ENCODE measurements at places on chromosomes 16 and 17.

DNA sequence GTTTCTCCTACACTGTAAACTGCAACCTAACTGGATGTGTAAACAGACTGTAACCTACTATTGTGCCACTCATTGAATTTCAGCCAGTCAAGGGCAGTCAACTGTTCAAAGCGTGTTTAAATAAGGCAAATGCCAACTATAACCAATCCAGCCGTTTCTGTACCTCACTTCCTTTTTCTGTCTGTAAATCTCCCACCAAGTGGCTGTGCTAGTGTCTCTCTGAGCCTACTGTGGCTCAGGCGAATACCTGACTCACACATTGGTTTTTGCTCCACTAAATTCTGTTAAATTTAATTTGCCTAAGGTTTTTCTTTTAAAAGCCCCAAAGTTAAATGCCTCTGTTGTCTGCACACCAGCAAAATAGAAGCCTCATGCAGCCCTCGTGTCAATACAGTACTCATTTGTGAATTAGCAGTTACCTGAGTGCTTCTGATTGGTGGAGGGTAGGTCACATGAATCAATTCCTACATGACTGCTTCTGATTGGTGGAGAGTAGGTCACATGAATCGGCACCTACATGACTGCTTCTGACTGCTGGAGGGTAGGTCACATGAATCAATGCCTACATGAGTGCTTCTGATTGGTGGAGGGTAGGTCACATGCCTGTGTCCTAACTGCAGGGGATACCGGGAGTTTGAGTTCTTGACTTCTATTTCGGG, 31.1 kb upstream of the CCR7 start:
- DNase-seq = no peak

GRCh38 chr17:81891303-81891552, 158 bp downstream of the ALYREF start:
- no peak for DNase-seq

DNA sequence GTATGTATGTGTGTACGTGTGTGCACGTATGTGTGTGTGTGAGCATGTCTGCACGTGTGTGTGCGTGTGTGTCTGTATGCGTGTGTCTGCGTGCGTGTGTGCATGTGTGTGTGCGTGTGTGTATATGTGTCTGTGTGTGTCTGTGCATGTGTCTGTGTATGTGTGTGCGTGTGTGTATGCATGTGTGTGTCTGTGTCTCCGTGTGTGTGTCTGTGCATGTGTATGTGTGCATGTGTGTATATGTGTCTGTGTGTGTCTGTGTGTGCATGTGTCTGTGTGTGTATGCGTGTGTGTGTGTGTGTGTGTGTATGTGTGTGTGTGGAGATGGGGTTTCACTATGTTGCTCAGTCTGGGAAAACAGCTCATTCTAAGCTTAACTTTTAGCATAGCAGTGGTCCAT, 43.9 kb downstream of the ATP2C2 start:
- DNase-seq = no peak

DNA sequence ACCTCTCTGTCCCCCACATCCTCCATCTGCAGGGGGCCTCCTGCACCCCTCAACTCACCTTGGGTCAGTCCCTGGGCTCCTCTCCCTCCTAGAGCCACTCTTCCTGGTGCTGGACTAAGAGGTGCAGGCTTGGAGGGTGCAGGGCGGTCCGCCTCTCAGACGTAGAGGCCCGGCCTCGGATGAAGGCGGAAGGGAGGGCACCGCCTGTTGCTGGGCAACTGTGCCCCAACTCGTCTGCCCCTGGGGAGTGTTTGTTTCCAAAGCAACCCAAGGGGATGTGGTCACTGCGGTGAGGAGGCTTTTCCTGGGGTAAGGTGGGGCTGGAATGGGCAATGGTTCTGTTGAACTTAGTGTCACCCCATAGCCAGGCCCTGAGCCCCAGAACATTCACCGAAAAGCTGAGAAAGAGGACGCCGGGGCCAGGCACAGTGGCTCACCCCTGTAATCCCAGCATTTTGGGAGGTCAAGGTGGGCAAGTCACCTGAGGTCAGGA, at the start of gene C16orf54:
TSS of gene C16orf54 (minus strand) at position 138 of the 493 bp plus-strand sequence. CDS start 1,039 bp downstream, outside the sequence.
- DNase-seq = peak; percentile 96

GRCh38 chr17:44905006-44906000, 6.1 kb upstream of the EFTUD2 start:
- no peak for DNase-seq

- DNase-seq = no peak
These were observed at the start of gene FKBP10 for GRCh38 chr17:41812381-41813151. TSS of gene FKBP10 (plus strand) at chr17:41813004. CDS start at chr17:41813035, 31 bp downstream.

- DNase-seq = no peak
These were observed 1.3 kb downstream of the GNGT2 start for GRCh38 chr17:49209061-49209571.

DNA sequence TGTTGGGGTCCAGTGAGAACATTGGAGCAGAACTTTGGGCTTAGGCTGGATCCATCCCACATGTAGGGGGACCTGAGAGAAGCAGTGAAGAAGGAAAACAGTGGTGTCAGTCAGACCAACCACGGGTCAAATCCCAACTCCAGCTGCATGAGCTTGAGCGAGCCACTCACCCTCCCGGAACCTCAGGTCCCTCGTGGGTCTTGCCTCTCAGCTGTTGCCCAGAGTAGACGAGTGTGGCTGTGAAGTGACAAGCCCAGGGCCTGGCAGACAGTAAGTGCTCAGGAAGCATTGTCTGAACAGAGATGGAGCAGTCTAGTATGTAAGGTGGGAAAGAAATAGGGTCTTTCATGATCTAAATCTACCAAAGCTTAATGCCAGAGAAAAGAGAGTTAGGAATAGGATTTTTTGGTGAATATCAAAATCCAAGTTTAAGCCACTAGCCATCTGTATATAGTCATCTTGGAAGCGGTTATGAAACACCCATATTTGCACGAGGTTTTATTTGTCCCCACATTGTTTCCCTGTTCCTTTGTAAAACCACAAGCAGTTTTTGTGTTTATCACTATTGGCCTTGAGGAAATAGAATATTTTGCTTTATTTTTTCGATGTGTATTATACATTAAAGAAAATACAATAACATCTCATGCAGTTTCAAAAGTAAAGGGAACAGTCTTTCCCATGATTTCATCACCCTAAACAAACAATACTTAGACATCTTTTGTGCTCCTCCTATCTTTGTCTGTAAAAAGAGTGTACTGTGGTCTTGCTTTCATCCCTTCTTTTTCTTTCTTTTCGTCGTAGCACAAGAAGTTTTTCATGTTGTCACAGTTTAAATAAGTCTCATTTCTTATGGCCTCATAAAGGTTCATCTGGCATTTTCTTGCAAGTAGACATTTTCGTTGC, 112.0 kb downstream of the CLEC16A start:
- DNase-seq = no peak

DNA sequence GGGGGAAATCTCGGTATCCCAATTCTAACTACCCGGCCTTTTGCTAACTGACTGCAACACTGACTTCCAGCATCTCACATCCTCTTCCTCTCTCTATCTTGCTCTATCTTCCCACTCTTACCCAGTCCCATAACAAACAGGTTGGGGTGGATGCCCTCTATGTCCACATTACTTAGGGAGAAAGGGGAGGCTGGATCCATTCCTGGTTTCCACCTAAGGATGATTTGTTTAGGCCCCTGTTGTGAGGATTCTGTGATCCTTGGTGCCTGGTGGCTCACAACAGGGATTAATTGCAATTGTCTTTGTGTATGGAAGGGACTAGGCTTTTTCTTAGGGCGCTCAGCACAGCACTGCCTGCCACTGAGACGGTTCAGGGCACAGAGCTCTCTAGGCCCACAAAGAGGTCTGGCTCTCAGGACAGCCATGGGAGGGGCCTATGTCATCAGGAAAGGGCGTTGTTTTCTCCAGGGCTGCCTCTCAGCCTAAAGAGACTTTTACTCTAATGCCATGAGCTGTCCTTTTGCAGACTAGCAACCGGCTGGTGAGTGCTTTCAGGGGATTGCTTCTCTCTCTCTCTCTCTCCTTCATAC, 612.1 kb upstream of the SALL1 start:
- no peak for DNase-seq

DNA sequence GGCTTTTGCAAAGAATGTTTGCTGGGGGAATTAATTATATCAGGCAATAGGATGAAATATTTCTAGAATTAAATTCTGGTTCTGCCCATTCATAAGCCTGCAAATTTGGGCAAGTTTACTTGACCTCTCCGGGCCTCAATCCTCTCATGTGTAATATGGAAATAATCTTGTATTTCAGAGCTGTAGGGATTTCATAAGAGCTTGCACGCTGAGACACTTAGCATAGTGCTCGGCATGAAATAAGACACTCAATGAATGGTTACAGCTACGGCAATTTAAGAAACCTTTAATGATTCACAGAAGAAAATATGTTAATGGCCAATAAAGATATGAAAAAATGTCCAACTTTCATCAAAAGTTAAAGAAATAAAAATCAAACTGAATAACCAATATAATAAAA, 40.6 kb upstream of the PITPNM3 start:
- DNase-seq = no peak

GRCh38 chr17:35898283-35899070, 18.3 kb upstream of the CCL5 start:
- DNase-seq = no peak

DNA sequence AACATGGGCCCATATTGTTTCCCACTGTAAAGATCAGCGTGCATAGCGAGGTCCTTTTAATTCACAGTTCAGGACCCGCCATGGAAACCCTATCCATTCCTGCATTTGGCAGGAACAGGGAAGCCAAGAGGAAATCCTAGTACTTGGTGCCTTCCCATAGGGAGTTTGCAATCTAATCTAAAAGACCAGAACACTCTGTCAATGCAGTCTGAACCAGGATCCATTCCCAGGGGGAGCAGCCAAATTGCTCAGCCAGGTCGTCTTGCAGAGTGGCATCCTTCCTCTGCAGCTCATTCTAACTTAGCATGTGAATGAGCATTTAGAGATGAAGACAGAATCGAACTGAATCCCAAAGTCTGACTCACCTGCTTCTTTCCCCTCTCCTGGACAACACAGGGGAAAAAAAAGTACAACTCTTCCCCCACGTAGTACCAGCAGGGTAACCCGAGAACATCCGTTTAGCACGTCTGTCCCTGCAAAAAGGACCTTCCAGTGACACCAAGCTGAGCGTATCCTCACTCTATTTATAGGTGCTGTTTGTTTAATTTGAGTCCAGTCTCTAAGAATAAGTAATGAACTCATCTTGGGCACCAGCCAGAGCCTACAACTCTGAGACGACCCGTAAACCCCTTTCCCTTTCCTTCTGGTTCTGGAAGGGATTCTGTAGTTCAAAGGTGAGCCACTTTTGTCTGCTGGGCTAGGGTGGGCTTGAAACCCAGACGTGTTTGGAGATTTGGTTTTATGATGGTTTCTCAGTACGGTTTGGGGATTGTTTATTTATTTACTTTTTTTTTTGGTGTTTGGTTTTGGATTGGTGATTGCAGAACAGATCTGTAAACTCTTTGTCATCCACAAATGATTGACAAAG, 74.5 kb downstream of the ERCC4 start:
- no peak for DNase-seq

DNA sequence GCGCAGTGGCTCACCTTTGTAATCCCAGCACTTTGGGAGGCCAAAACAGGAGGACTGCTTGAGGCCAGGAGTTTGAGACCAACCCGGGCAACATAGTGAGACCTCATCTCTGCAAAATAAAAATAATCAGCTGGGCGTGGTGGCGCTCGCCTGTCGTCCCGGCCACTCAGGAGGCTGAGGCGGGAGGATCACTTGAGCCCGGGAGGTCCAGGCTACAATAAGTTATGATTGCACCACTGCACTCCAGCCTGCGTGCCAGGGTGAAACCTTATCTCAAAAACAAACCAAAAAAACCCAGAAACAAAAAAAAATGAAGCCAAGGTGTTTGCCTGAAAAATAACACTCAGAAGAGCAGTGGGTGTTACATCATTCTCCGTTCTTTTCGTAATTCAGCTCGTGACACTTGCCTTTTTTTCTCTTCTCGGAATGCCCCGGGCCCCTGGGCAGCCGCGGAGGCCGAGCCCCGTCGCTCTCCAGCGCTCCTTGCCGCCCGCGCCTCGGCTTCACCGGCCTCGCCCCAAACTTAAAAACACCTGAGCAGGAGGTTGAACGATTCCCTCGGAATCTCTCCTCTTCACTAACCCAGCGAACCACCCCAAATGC, 17.0 kb downstream of the PRCD start:
- peak; percentile 52 for DNase-seq

DNA sequence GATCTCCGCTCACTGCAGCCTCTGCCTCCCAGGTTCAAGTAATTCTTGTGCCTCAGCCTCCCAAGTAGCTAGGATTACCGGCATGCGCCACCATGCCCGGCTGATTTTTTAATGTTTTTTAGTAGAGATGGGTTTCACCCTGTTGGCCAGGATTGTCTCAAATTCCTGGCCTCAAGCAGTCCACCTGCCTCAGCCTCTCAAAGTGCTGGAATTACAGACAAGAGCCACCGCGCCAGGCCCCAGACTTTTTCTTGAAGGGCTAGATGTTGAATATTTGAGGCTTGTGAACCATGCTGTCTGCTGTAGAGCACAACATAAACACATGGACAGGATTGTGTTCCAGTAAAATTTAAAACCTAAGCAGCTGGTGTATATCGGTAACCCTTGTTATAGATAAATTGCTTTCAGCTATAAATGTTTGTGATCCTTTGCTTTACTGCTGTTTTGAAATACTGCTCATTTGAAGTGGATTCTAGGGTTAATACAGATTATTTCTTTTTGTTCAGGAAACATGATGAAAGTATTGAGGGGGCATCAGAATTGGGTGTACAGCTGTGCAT, 12.4 kb downstream of the WSB1 start:
- DNase-seq = no peak

DNA sequence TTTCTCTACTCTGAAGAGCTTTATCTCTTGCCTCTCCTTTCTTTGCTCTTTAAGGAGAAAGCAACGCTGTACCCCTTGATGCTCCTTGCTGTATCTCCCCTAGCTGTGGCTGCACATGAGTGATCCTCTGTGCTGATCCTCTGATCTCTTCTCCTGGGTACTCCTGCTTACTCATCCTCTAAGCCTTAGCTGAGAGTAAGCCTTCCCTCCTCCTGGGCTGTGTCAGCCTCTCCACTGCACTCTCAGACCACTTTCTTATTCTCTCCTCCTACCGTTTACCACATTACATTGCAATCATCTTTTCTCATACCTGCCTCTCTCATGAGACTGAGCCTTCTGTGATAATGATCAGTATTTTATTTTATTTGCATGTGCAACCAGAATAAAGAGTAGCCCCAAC, 25.1 kb downstream of the SOX9 start:
- DNase-seq = no peak

- no peak for DNase-seq
These were observed 3.1 kb downstream of the MINK1 start for GRCh38 chr17:4836221-4836620.

DNA sequence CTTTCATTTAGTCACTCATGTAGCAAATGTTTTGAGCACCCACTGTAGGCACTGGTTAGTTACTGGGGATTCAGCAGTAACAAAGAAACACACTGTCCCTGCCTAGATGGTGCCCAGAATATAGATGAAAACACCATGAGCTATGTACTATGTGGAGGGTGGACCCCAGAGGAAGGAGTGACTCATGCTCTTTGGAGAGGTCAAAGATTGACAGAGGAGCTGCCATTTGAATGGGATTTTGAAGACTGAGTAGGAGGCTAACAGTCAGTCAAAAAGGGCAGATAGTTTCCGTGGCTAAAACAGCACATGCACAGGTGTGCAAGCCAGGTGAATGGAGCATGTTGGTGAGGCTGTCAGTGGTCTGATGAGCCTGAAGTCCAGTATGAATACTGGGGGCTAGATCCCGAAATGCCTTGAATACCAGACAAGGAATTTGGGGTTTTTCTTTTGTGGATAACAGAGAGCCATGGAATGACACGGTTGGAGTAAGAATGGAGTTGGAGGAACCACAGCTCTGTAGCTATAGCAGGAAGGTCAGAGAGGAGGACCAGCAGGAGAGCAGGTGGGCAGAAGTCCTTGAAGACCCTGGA, 6.1 kb downstream of the IL21R start:
- DNase-seq = no peak
